Activated B cell treated with CpG ODN at 0.5 μM for 24 hours (primary cell): ENCODE measurements at places on chromosomes 2 and 18. TPM values are rescaled to one million over a fixed set of nuclear protein-coding genes. Genes with fewer than 3 reads are reported as not detected.

DNA sequence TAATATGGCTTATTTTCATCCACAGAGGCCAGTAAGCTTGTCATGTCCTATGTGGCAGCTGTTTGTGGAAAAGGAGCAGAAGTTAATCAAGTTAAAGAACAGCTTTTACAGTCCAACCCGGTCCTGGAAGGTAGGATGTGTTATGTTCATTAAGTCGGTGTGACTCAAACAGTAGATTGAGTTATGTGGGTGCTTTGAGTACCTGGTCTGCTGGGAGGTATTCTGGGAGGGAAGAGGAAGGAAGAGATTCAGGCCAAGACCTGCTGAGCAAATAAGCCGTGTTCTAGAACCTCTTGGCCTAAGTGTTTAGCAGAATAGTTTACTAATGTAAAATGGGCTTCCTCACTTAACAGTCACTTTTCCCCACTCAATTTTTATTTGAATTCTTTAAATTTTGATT is 96.2 kb downstream of the MYO1B start:
- no peak overlapping the region for H3K27ac ChIP-seq
- no peak overlapping the region for H3K4me3 ChIP-seq
- H3K36me3 ChIP-seq = no peaks in the 10 kb centered on the region
- H3K27me3 ChIP-seq = no peaks in the 10 kb centered on the region
- H3K4me1 ChIP-seq = no peaks in the 10 kb centered on the region
- DNase-seq = no peak

GRCh38 chr2:195408196-195408595 is 248.8 kb upstream of the SLC39A10 start:
- no peak overlapping the region for H3K4me3 ChIP-seq
- H3K27ac ChIP-seq = no peak overlapping the region
- no peaks in the 10 kb centered on the region for H3K36me3 ChIP-seq
- no peak for DNase-seq
- H3K27me3 ChIP-seq = no peaks in the 10 kb centered on the region

- no peak overlapping the region for H3K4me3 ChIP-seq
- peaks cover 10% of the 10 kb centered on the region for H3K36me3 ChIP-seq
- H3K27ac ChIP-seq = no peak overlapping the region
- no peak for DNase-seq
- peaks cover 32% of the 10 kb centered on the region for H3K4me1 ChIP-seq
These were observed 7.5 kb downstream of the TMSB10 start for GRCh38 chr2:84912984-84913383.

The GALR1 gene
- not detected in 2 replicates for total RNA-seq

- no peak for DNase-seq
- H3K4me3 ChIP-seq = no peak overlapping the region
- H3K27me3 ChIP-seq = peaks cover 30% of the 10 kb centered on the region
- no peaks in the 10 kb centered on the region for H3K36me3 ChIP-seq
- no peak overlapping the region for H3K27ac ChIP-seq
- no peaks in the 10 kb centered on the region for H3K4me1 ChIP-seq
These were observed 981 bp downstream of the C2orf66 start for GRCh38 chr2:196808083-196808665.

GRCh38 chr18:59083136-59083818 is 56.4 kb upstream of the SEC11C start:
- no peaks in the 10 kb centered on the region for H3K36me3 ChIP-seq
- no peak overlapping the region for H3K27ac ChIP-seq
- H3K27me3 ChIP-seq = peaks cover 5% of the 10 kb centered on the region
- H3K4me1 ChIP-seq = peaks cover 33% of the 10 kb centered on the region
- H3K4me3 ChIP-seq = no peak overlapping the region
